MCF 10A (cell line): ENCODE measurements at places on chromosomes 6 and 20. TPM values are rescaled to one million over a fixed set of nuclear protein-coding genes. Genes with fewer than 3 reads are reported as not detected.
A peak's percentile ranks its signal among the peaks of the same experiment; 100 is the strongest.

The HDGFL1 gene
- not detected in 2 replicates for total RNA-seq

The SMIM28 gene
- total RNA-seq, result not detected in 2 replicates

GRCh38 chr20:21303872-21304586 lies 898 bp downstream of the XRN2 start:
- peak; percentile 8 for DNase-seq

- DNase-seq, result peak; percentile 23
Measured at GRCh38 chr6:57158658-57159057, 13.5 kb upstream of the BAG2 start.
